ENCODE measurements at places on chromosomes 2 and 18.

DNA sequence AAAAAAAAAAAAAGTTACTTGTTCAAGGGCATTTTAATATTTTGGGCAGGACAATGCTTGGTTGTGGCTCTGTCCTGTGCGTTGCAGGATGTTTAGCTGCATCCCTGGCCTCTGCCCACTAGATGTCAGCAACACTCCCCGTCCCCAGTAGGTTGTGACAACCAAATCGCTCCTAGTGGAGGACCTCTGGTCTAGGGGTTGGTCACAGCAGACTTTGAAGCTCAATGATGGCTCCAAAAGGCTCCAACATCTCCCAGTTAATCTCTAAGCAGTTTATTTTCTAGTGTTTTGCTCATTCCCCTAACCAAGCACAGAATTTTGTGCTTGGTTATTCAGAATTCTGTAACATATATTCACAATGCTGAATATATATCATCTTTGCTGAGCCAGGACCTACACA is 67.0 kb downstream of the CHRNA1 start:
- peak; percentile 73 for DNase-seq

DNA sequence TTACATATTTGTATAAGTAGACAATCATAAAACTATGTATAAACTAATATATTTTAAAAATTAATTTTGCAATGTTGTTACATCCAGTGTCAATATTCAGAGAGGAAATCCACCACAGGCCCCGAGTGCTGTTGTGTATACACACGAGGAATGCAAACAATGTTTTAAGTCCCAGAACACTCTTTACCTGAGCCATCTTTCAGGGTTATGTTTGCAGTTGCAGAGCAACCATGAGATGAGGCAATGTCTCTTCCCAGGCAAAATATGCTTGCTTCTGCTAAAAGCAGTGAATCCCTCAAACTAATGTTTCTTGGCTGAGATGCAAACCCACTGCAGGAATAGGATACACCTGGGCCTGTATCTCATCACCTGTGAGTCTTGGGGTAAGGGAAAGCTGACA is 91.3 kb downstream of the ASXL2 start:
- DNase-seq = no peak

GRCh38 chr18:6639305-6639704 is 90.2 kb upstream of the ARHGAP28 start:
- no peak for DNase-seq

DNA sequence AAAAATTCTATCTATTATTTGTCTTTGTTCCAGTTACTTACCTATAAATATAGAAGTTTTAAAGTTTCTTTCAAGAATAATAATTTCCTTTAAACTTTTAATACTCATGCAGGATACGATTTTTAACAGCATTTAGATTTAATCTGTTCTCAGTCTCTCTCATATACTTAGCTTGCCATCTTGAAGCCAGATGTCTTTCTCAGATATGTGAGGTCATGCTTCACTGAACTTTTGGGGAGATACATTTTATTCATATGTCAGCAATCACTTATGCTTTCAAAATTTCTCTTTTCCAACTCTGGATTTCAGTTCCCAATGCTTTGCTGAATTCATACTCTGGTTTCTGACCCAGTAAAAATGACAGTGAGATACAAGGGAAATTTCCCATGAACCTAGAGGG is 66.5 kb upstream of the CCDC178 start:
- DNase-seq = no peak

DNA sequence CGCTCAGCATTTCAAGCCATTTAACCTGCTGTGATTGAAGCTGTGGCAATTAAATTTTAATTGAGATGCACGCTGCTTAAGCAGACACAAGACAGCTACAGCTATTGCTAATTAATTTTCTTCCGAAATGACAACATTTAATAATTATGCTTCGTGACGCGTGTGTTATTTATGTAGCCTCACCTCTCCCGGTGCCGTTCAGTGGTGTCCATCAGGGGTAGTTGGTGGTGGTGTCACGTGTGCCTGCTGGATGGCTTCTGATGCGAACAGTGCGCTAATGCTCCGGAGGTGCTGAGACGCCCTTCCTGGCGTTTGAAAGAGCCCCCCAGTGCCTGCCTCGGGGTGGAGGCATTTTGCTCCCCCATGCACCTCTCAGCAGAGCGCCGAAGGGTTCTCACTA is 39.5 kb downstream of the GLI2 start:
- no peak for DNase-seq

- DNase-seq = no peak
Observed at GRCh38 chr2:55169915-55170314, 62.2 kb downstream of the CLHC1 start.

DNA sequence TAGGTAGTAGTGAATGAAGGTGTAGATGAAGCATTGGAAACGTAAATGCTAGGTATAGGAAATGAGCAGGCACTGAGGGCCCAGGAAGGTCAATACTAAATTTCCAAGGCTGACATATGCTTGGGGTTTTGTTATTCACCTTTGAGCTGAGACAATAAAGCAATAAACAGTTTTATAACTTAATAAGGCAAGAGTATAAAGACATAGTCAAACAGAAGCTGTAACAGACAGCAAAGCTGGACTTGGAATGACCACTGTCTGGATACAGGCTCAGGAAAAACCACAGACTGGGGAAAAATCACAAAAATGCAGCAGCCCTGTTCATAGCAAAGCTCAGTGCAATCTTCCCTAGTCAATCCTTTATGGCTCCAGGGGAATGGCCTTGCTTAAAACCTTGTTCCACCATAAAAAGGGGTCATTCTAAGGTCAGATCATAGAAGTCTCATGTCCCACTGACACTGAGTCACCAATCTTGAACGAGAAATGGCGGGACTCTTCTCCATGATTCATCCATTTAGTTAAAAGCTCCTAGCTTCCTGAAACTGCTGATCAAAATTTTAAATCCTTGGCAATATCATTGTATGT is 493.3 kb downstream of the CMPK2 start:
- no peak for DNase-seq

DNA sequence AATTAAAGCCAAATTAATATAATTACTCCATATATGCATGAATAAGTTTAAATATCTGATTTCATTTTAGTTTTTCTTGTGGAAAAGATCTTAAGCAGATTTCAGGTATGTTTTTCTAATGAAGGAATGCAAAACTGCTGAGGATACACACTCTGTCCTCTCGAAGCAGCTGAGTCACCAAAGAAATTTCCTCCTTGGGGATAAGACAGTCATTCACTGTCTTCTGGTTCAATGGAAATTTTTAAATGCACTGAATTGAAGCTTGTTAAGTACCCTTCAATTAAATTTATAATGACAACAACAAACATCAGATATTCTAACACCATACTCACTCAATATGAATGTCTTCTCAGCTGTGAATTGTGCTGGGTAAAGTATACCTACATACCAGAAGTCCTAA is 101.5 kb upstream of the DNER start:
- DNase-seq = no peak

DNA sequence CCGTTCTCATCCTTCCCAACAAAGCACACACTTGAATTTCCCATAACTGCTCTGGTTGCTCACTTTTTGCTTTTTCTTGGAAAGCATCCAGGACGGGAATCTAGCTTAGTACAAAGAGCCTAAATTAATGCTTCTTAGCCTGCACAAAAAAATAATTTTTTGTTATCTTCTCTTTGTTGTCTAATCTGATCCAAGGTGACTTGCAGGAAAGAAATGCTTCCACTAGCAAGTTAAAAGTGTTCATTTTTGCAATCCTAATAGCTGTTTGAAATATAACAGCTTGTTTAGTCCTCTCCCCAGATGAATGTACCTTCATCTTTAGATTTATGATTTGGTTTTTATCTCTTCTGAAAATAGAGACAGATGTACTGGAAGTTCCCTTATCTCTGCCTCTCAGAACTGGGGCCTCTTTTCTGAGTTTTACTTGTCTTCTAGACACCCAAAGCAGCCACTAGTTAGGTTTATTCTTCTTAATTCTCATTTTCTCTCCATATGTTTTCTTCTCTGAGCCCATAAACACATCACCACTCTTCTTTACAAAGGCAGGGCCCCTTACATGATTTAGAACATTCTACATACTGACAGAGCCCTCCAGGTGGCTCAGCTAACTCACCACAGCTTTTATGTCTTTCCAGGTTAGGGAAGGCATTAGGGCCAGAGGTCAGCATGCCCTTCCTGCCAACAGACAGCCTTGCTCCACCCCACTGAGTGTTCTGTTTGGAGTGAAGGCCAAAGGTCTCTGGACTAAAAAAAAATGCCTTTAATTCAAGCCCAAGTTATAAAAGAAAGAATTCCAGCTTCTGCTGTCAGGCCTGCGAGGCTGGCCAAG is 74.7 kb upstream of the MAP4K3 start:
- no peak for DNase-seq

DNA sequence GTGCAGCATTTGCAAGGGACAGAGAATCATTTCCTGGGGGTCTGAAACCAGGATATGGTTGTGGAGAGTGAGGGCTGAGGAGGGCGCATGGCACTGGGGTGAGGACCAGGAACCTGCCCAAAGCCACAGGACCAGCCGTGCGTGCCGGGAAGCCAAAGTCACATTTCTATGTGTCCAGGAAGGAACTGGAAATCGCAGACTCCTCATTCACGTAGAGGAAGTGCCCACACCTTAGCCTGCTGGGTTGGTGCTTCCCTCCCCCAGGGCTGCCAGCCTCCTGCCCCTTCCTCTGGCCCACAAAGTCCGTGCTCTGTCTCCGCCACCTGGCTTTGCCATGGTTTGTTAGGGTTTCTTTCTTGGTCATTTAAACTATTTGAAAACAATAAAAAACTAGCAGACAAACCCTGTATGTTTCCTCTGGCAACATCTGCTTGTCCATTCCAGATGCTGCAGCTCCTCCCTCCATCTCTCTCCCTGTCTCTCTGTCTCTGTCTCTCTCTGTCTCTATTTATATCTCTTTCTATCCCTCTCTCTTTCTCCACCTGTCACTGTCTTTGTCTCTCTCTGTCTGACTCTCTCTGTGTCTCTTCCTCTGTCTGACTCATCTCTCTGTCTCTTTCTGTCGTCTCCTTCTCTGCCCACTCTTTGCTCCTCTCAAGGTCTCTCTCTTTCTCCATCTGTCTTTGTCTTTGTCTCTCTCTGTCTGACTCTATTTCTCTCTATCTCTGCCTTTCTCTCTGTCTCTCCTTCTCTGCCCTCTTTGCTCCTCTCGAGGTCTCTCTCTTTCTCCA is 163.2 kb upstream of the TPO start:
- no peak for DNase-seq

- DNase-seq = no peak
Observed at GRCh38 chr2:227606476-227606875, 7.8 kb downstream of the SCYGR2 start.

- DNase-seq = no peak
Observed at GRCh38 chr2:53991948-53992347, 21.2 kb upstream of the PSME4 start.

DNA sequence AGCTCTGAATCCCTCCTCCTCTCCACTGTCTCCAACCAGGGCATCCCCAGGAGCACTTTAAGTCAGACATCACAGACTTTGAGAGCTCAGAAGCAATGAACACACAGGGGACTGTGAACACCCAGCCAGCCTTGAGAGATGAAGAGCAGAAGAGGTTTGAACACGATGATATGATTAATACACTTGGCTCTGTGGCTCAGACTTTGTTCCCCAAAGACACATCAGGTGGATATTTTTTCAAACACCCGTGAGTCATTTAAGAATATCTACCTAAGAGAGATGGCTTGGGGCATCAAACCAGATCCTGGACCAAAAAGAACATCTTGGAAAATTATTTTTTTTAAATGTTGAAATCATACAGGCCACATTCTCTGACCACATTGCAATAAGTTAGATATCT is 134.9 kb upstream of the OTOS start:
- DNase-seq = no peak

DNA sequence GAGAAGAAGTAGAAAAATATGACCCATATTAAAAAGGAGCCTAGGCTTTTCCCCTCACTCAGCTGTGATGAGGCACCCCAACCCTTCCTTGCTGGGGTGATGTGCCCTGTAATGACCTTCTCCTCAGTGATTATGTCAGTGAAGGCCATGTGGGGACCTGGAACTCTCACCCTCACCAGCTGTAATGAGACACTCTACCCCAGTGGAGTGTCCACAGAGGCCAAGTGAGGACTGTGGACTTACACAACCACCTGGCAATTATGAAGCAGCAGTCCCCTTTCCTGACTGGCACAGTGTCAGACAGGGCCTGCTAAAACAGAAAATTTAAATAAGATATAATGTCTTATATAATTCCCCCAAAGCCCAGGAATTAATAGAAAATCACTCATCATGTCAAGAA is 54.2 kb downstream of the SEMA4F start:
- DNase-seq = no peak

DNA sequence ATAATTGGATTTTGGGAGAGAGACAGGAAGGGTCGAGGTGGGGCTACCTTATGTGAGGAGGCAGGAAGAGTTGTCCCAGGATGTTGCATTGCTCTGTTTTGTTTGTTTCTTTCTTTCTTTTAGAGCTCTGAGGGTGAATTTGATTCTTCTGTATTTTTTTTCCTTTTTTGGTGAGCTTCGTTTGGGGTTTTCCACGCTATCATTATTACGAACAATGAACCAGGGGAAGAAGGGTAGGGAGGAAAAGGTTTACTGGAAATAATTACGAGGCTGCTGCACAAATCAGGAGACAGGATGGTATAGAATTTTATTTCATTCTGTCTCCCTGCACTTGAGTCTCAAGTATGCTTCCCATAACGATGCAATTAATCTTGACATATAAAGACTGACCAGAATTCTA is 51.4 kb upstream of the ZNF516 start:
- no peak for DNase-seq

GRCh38 chr2:234453216-234453615 is 43.7 kb downstream of the ARL4C start:
- no peak for DNase-seq

GRCh38 chr2:147364597-147364996 is 480.2 kb upstream of the ACVR2A start:
- peak; percentile 36 for DNase-seq

DNA sequence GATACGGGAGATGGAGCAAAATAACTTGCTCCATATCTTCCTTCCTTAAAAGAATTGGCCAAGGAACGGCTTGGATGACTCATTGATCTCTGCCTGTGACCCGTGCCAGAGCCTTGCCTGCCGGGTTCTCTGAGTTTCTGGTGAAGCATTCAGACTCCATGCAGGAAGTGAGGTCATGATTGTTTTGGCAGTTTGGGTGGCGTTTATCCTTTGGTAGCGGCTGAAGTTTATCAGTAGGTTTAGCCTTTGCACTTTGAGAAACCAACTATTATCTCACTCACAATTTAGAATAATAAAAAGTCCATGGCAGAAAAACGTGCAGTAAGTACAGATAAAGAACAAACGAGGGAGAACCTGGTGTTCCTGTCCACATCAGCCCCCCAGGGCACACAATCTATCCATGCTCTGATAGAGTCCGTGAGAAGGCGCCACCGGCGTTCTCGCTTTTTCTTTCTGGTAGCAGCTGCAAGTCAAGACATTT is 15.0 kb upstream of the CTAGE1 start:
- no peak for DNase-seq

- no peak for DNase-seq
Observed at GRCh38 chr2:232927032-232927792, 57.1 kb downstream of the SNORC start.

- DNase-seq = no peak
Observed at GRCh38 chr18:54161267-54161666, 63.2 kb downstream of the MBD2 start.

GRCh38 chr2:216932113-216932862 is 72.4 kb upstream of the TNP1 start:
- no peak for DNase-seq

Measured in CD4-positive, alpha-beta T cell treated with Interleukin-21 for 1 hour (primary cell).